CD8-positive, alpha-beta memory T cell (primary cell): ENCODE measurements at places on chromosomes 3 and 15.

GRCh38 chr15:79410237-79410636 lies 21.9 kb upstream of the MINAR1 start:
- DNase-seq: no peak

DNA sequence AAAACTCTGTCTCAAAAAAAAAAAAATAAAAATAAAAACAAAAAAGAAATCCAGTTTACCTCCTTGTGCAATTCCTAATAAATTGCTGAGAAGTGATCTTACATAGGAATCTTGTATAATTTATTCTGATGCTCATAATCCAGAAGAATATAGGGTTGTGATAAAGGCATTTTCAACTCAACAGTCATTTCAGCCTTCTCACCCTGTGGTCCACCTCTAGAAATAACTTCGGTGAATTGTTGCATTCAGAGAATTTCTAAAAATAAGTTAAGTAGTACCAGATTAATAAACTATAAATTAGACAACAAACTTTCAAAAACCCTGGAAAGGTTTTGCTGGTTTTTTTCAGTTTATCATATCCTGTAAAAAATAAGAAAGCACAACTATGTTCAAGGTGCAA lies 20.2 kb downstream of the RAF1 start:
- no peak for DNase-seq

DNA sequence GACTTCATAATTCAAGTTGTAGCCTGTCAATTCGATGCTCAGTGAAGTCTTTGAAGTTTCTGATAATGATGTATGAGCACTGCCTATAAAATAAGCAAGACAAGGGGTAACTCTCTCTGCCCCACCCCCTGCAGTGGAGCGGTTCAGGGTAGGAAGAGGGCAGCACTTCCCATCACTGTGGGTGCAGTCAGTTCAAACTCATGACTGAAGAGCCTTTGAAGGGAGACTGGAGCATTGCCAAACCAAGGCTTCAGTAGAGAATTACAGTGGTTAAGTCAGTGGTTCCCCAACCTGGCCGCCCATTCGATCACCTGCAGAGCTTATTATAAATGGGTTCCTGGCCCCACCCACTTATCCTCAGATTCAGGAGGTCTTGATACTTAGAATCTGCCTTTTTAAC lies 190.6 kb downstream of the SHQ1 start:
- DNase-seq: peak; percentile 46

- peak; percentile 83 for DNase-seq
Observed at GRCh38 chr15:81296673-81297072, 27.3 kb downstream of the STARD5 start.

GRCh38 chr3:150149651-150150051 lies 179.0 kb upstream of the PFN2 start:
- DNase-seq: no peak

DNA sequence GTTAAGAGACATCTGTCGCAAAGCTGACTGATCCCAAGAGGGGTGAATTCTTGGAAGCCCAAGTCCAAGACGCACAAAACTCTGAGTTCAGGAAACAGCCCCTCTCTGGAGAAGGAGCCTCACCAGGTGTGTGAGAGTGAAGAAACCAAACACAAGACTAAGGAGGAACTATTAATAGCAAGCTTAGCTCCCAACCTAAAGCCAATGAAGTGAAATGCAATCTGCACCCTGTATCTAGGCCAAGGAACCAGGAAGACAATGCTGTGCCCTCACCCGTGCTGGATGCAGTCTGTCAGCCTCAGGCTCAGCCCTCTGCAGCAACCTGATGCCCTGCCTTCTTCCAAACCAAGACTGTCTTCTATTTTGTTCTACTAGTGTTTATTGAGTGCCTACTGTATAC lies 22.5 kb upstream of the THBS1 start:
- no peak for DNase-seq

DNA sequence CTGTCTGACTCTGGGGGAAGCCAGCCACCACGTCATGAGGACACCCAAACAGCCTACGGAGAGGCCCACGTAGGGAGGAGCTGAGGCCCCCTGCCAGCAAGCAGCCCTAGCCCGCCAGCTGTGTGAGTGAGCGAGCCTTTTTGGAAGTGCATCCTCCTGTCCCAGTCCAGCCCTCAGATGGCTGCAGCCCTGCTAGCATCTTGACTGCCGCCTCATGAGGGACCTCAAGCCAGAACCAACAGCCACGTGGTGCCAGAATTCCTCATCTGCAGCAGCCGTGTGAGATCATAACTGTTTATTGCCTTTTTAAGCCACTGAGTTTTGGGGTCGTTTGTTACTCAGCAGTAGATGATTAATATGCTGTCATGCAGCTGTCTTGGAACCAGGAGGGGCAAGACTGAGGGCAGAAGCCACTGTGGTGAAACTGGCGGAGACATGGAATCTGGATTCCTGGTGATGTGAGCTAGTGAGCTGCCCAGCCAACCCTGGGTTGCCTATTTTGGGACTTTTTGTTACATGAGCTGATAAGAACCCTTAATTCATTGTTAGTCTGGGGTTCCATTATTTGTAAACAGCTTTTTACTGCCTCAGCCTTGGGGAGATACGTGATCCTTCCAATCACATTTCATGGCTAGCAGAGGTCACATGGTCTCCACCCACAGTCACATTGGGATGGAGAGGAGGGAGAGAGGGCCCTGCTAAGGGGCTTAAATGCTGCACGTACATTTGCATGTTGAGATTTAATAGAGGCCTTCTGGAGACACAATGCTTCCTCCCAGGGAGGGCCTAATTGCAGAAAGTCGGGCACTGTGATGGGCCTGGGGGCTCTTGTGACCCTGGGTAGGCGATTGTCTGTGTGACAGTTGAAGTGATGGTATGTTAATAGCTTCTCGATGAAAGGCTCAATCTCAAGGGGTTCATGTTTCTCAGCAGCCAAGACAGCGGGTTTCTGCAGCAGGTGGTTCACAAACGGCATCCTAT lies 73.8 kb downstream of the RPLP1 start:
- no peak for DNase-seq

GRCh38 chr3:53841296-53841695 lies 4.9 kb downstream of the CHDH start:
- no peak for DNase-seq

DNA sequence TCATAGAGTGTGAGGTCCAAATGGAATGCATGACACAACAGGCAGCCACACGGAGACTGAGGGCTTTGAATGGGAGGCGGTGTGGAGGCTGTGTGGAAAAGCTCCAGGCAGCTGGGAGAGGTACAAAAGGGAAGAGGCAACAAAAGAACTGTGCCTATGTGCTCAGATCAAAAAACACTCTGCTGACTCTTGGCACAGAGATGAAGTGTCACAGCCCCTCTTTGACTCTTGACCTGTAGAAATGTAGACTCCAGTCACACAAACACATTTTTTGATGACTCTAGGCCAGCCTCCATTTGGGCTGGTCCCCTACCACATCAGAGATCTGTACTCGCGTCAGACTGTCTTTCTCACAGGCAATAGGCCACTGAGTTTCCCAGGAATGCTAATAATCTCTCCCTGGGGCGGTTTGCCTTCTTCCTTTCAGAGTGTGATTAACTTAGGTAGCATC lies 456.0 kb downstream of the TUSC7 start:
- DNase-seq: no peak

DNA sequence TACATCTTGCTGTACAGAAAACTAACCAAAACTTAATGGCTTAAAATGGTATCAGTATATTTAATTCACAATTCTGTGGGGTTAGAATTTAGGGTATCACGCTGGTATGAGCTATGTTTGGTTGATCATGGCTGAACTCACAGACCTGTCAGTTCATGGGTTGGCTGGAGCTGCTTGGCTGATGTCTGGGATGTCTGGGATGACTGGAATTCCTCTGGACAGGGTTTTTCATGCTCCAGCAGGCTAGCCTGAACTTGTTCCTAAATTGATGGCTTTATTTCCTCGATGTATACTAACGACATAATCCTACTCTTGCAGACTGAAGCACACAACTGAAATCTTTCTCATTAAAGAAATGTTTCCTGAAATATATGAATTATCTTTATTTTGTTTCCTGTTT lies 338.9 kb upstream of the GBE1 start:
- DNase-seq: no peak

DNA sequence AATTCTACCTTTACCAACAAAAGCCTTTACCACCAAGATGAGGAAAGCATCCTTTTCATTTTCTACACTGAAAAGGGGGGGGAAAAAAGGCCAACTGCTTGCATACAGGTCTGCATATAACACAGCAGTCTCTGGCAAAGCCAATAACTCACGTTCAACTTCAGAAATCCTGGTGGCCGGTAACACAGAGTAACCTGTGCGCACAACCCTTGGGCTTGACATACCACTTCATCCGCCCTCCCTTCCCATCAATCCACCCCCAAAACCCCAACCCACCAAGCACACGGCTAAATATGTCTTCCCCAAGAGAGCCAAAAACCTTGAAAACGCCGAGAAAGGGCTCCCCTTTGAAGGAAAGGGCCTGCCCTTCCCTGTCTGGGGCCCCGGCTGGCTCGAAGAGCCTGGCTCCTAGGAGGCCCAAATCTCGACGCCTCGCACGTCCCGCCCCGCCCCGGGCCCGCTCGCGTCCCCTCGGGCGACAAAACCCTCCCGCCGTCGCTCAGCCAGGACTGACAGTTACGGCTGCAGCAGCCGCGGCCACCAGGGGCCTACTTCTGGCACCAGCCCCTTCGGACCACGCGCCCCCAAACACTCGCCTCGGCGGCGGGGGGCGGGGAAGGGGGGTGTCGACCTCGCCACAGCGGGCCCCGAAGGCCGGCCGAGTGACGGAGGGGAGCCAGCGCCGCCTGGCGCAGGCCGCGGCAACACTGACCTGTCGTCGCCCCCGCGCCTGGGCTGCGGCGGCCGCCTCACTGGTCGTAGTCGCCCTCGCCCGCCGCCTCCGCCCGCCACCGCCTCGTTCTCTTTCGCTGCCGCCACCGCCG lies 835 bp downstream of the UBE3A start:
- peak; percentile 44 for DNase-seq

DNA sequence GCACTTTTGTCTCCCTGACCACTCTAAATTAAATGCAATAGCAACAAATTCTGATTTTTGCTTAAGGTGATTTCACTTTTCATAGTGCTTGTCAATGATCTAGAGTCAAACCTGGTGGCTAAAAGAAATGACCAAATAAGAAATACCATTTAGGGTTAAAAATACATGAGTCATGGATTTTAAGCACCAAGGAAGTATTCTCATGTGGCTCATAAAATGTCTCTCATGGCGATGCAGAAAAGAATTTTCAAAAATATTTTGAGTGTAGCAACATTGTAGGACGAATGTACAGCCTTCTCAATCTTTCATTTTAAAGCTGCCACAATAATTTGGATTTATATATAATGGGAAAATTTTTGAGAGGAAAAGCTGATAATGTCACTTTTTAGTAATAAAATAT lies 193.6 kb downstream of the EPHA3 start:
- no peak for DNase-seq
